ENCODE measurements at places on chromosomes 4 and X. TPM values are rescaled to one million over a fixed set of nuclear protein-coding genes. Genes with fewer than 3 reads are reported as not detected.

The MAGEA1 gene
- total RNA-seq, result not detected

The FMR1NB gene
- not detected for total RNA-seq

The ZMAT1 gene
- 0.13 TPM for total RNA-seq

The YY2 gene
- total RNA-seq, result 3.4 TPM

The ZNF157 gene
- total RNA-seq, result not detected

The NRK gene
- 23.7 TPM for total RNA-seq

DNA sequence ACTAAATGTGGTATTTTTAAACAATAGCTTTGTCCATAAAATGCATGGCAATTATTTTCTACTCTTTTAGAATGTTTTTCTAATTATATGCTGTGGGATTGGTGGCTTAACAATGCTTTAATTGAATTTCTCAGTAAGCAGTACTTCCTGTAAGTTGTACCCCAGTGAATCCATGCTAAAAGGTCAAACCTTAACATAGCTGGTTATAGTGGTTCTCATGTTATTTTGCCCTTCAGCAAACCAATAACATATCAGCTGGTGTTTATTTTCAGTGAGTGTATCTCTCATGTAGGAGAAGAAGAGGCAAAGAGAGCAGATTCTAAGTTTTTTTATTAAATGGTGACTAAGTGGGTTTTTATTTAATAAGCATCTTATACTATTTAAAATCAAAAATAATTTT lies 41.5 kb downstream of the BTC start:
- H3K36me3 ChIP-seq, result no peaks in the 10 kb centered on the region
- no peak overlapping the region for H3K27ac ChIP-seq
- peaks cover 14% of the 10 kb centered on the region for H3K4me1 ChIP-seq
- no peaks in the 10 kb centered on the region for H3K27me3 ChIP-seq
- H3K4me3 ChIP-seq, result no peak overlapping the region
- no peak for DNase-seq

DNA sequence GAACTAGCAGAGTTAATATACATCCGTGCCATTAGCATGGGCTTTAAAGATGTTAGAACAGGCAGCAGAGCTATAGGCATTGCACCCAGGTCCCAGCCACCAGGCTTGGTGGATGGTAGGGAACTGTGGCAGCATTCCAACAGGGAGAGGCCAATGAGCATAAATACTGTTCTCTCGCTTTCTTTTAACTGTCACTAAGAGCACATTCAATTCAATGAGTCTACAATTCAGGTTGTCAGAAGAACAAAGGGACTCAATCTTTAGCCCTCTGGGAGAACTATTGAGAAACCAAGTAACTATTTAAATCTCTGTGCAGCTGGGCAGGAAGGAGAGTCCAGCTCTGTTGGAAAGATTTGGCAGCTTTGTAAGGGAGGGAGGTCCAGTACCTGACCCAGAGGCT lies 165.6 kb downstream of the CHIC1 start:
- H3K36me3 ChIP-seq, result no peaks in the 10 kb centered on the region
- DNase-seq, result no peak
- H3K4me3 ChIP-seq, result no peak overlapping the region
- no peaks in the 10 kb centered on the region for H3K4me1 ChIP-seq
- H3K27ac ChIP-seq, result no peak overlapping the region
- no peaks in the 10 kb centered on the region for H3K27me3 ChIP-seq

GRCh38 chrX:1172496-1172895 lies 40.0 kb downstream of the CRLF2 start:
- H3K27ac ChIP-seq, result no peak overlapping the region
- no peak for DNase-seq
- no peaks in the 10 kb centered on the region for H3K27me3 ChIP-seq
- no peaks in the 10 kb centered on the region for H3K36me3 ChIP-seq

- no peaks in the 10 kb centered on the region for H3K4me1 ChIP-seq
- H3K27ac ChIP-seq, result no peak overlapping the region
- no peaks in the 10 kb centered on the region for H3K36me3 ChIP-seq
- H3K4me3 ChIP-seq, result no peak overlapping the region
- H3K27me3 ChIP-seq, result no peaks in the 10 kb centered on the region
These were observed 294.1 kb downstream of the GBA3 start for GRCh38 chr4:22986881-22987280.

DNA sequence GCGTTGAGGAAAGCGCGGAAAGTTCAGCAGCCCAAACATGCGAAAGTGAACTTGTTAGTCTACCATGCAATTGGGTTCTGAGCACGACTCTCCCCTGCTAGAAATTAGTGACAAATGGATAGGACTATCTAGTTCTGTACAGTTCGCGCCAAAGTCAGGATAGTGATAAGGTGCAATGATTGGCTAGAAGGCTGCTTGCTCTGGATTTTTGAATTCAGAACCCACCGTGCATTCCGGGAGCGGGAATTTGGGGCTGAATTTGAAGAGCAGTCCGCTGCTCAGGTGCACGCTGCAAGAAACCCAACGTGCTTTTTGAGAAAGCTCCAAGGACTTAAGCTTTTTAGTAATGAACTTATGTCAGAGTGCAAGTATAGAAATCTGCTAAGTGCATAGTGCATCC lies 732 bp upstream of the ESX1 start:
- DNase-seq, result no peak
- no peak overlapping the region for H3K4me3 ChIP-seq
- no peaks in the 10 kb centered on the region for H3K27me3 ChIP-seq
- no peak overlapping the region for H3K27ac ChIP-seq

DNA sequence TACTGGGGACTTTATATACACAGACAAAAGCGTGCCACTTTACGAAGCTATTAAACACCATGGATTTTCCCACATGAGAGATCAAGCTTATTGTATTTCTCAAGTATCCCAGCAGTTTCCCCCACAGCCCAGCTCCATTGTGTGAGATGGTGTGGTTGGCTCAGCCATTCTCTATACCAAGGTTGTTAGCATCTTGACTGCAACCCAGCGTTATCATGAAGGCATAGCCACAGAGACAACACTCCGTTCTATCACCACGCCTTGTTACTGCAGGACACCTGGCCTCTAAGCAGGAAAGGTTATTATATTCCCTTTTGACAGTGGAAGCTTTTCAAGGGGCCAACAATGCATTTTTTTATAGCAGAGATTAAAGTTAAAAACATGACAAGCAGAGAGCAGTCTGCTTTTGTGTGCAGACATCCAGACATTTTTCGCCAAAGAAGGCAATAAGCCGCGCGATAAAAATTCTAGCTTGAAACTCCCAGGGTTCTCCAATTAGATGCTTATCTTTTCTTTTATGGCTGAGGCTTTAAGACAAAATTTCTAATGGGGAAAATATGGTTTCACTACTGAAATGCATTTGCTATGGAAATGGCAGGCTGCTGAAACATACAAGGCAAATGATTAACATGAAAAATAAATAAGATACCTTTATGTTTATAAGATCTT lies 206.1 kb downstream of the MID1 start:
- no peaks in the 10 kb centered on the region for H3K27me3 ChIP-seq
- H3K36me3 ChIP-seq, result no peaks in the 10 kb centered on the region
- peaks cover 25% of the 10 kb centered on the region for H3K4me1 ChIP-seq
- no peak for DNase-seq
- no peak overlapping the region for H3K27ac ChIP-seq
- H3K4me3 ChIP-seq, result no peak overlapping the region

GRCh38 chr4:15003401-15003890 lies 1.2 kb downstream of the CPEB2 start:
- peaks cover 8% of the 10 kb centered on the region for H3K4me1 ChIP-seq
- peak; percentile 46 for DNase-seq
- no peak overlapping the region for H3K27ac ChIP-seq
- H3K36me3 ChIP-seq, result no peaks in the 10 kb centered on the region
- H3K4me3 ChIP-seq, result peak overlapping the region; percentile 78

DNA sequence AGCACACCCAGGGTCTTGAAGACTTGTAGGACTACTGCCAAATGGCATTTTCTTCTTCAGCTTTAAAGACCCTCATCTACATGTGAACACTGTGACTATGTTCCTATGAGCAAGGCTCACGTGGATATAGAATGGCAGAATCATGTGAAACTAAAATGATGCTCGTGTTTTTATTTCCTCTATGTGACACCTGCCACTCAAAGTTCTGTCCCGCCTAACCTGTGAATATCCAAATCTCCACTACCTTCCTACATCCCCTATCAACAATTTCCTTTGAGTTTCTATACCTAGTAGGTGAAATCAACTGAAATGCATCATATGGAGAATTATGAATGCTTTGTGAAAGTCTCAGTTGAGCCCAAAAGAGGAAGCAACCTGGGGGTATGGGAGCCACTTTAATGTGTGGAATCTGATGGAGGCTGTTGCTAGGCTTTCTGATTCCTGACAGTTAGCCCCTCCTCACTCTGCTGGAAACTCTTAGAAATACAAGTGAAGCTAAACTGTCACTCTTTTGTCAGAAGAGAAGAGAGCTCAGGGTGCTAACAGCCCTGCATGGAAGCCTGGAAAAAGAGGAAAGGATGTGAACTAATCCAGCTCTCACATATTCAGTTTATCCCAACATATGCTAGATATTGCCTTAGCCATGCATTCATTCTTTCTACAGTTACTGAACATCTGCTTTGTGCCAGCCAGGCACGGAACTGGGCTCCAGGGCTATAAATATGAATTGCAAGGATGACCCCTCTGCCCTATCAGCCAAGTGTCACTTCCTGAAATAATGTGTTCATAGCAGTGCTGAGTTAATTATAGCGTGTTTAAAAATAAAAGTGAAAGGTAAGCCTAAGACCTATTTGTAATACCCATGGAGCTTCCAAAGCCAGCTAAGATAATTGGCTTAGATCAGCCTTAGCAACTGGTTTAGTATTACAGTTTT lies 11.0 kb downstream of the LHFPL1 start:
- no peaks in the 10 kb centered on the region for H3K27me3 ChIP-seq
- H3K4me3 ChIP-seq, result no peak overlapping the region
- H3K36me3 ChIP-seq, result no peaks in the 10 kb centered on the region
- H3K27ac ChIP-seq, result no peak overlapping the region

DNA sequence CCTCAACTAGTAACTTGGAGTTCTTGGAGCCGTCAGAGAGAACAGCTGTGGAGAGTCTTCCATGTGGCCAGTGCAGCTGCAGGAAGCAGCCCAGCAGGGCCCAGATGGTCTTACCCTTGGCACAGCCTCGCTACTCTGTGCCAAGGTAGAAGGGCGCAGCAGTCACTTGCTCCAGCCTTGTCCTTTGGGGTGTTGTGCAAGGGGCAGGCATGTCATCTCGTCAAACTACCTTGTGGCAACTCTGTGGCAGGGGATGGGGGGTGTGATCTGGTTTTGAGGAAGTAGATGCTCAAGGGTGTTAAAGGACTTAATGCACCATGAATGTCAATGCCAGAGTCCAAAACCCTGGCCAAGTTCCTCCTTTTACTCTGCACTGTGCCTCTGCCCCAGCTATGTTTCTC lies 34.2 kb upstream of the TBC1D14 start:
- DNase-seq, result no peak
- peaks cover 33% of the 10 kb centered on the region for H3K36me3 ChIP-seq
- no peaks in the 10 kb centered on the region for H3K27me3 ChIP-seq
- no peaks in the 10 kb centered on the region for H3K4me1 ChIP-seq
- H3K27ac ChIP-seq, result no peak overlapping the region

- H3K27ac ChIP-seq, result no peak overlapping the region
- no peak overlapping the region for H3K4me3 ChIP-seq
- no peaks in the 10 kb centered on the region for H3K4me1 ChIP-seq
- no peaks in the 10 kb centered on the region for H3K36me3 ChIP-seq
- no peak for DNase-seq
These were observed 640.6 kb downstream of the PCDH7 start for GRCh38 chr4:31360786-31361185.

DNA sequence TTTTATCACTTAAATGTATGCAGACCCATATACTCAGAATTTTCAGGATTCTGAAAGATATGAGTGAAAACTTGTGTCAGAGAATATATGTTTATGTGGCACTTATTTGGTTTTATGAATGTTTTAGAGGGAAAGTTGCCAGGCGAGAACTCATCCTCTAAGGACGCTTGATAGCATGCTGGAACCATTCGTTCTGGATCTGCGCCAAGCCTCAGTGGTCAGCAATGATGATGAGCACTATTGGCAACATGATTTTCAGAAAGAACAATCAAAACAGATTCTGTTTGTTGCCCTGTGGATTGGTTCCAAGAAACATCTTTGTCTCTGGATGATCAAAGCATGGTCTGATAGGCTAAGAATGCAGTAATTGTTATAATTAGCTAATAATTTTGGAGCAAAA lies 32.1 kb upstream of the RAPGEF2 start:
- no peak overlapping the region for H3K27ac ChIP-seq
- no peaks in the 10 kb centered on the region for H3K27me3 ChIP-seq
- H3K36me3 ChIP-seq, result no peaks in the 10 kb centered on the region
- peak; percentile 12 for DNase-seq

GRCh38 chrX:28802625-28803024 lies 215.4 kb downstream of the IL1RAPL1 start:
- H3K27ac ChIP-seq, result no peak overlapping the region
- H3K4me1 ChIP-seq, result no peaks in the 10 kb centered on the region
- H3K27me3 ChIP-seq, result no peaks in the 10 kb centered on the region

Data from SJCRH30 (cell line).